ENCODE measurements at places on chromosomes 12 and 14.

DNA sequence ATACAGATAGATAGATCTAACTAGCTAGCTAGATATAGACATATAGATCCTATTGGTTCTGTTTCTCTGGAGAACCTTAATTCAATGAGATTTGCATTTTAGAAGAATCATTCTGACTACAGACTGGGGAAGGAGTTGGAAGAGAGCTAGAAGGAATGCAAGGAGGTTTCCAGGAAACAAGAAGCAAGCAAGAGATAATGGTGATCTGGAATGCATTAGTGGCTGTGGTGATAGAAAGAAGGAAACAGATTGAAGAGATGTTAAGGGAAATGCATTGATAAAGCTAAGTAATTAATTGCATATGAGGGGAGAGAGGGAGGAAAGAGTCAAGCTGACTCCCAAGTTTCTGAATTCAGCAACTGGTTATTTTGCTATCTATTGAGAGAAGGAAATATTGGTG, 42.7 kb downstream of the DBX2 start:
- DNase-seq, result no peak

DNA sequence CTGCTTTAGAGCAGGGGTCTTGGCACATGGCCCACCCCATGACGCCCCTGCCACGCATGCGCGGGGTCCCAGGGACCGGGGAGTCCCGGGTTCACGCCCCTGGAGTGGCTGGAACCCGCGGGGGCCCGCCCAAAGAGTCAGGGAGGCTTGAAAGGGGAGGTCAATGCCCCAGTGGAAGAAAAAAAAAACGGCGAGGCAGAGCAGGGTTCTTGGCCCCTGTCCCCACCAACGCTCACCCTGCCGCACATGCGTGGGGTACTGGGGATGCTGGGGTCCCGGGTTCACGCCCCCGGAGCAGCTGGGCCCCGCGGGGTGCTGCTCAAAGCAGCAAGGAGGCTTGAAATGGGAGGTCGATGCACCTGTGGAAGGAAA, 319.1 kb downstream of the ALG10 start:
- no peak for DNase-seq

- peak; percentile 9 for DNase-seq
These were observed 648 bp downstream of the CHD4 start for GRCh38 chr12:6606331-6607131.

GRCh38 chr12:118880720-118881493, 100.4 kb upstream of the SRRM4 start:
- no peak for DNase-seq

GRCh38 chr12:31687101-31687527, 27.6 kb downstream of the ETFBKMT start:
- no peak for DNase-seq

DNA sequence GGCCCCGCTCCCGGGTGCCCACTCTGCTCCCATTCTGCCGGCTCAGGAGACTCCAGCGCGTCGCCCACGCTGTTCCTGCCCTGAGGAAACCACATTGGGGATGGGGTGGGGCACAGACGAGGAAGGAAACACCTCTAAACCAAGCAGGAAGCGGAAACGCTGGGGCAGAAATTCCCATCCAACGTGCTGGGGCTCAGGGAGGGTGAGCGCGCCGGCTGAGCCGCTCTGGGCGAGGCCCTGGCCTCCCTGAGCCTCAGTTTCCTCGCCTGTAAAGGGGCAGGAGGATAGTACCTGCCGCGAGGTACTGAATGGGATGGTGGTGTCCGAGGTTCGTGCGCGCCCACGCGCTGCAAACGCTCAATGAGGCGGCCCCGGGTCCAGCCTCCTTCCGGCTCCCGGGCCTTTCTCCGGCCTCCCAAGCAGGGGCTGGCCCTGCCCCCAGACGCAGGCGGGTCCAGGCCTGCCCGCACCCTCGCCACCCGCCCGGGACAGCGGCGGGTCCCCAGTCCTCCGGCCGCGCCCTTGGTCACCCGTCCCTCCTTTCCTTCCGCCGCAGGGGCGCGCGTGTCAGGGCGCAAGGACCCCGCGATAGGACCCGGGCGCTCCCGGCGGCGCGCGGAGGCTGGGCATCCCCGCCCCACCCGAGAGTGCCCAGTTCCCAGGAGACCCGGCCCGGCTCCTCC, 673 bp downstream of the BEGAIN start:
- DNase-seq, result no peak

GRCh38 chr12:126949558-126949957, 1317.4 kb upstream of the TMEM132C start:
- no peak for DNase-seq

DNA sequence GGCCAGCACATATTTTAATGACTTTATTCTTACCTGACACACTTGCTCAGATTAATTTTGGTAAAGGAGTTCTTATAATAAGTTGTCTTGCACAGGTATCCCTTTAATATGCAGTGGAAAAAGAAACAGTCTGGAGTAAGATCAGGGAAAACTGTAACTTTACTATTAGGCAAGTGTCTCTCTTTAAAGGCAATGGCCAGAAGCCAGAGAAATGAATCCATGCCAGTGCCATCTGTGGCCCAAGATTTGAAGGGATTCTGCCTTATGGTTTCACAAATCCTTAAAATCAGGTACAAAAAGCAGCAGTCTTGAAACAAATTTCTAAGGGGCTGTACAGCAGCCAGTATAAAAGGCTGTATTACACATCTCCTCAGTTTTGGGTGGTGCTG, 22.4 kb downstream of the NFYB start:
- DNase-seq, result no peak

DNA sequence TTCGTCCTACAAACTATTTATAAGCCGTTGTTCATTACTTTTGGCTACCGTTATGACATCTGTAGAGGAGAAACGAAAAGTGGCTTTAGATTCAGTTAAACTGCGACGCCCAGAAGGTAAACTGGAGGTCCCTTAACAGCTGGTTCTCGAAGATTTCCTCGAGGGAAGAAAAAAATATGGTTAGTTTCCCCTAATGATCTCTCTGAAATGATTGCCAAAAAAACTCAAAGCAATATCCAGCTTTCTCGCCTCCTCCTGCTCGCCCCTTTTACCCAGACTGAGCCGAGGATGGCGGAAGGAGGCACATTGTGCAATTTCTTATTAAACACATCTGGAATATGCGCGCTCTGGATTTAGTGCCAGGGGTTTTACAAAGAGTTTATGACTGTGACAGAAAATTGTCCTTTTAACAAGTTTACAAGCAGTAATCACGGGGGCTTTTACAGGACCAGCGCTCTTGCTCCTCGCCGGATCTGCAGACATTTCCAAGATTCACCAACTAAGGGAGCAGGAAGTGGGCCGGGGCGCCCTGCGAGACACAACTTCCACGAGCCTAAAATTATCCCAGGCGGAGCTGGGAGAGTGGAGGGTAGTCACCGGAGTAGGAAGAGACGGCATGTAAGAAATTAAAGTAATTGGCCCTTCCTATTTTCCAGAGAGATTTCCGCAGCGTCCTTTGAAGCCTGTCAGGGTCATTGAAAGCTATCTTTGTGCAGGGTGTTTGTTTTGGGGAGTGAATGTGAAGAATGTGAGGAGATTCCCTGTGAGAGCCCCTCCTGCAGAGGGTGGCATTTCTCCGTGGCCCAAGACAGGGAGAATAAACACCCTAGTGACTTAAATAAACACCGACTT, 5.6 kb downstream of the SIX1 start:
- DNase-seq, result no peak

- no peak for DNase-seq
These were observed 129.4 kb upstream of the SRRM4 start for GRCh38 chr12:118851891-118852290.

GRCh38 chr12:157644-158043, 56.3 kb downstream of the SLC6A12 start:
- no peak for DNase-seq

DNA sequence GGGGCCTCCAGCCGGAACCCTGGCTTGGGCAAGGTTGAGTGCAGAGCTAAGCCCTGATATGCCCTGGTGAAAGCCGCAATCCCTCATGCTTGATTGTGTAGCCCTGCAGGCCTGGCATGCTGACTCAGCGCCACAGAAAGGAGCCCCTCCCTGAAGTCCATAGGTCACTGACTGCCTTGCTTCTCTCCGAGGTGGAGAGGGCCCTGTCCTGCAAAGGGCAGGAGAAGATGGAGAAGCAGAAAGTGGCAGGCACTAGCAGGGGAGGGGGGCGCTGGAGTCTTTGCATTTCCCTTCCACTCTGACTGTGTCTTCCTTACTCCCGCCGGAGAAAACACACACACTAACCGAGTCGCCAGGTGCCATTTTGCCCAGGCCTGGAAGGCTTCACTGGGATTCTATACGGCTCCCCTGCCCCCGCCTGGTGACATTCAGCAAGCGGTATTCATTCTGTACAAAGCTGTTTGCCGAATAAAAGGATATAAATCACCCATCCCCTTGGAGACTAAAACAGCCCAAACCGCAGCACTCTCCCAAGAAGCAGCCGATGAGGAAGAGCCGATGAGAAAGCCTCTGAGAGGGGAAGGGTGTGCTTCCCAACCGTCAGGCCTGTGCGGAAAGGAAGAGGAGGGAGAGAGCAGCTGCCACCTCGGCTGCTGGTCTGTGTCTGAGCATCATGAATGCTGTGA, 69.8 kb downstream of the SLC6A12 start:
- DNase-seq, result no peak

DNA sequence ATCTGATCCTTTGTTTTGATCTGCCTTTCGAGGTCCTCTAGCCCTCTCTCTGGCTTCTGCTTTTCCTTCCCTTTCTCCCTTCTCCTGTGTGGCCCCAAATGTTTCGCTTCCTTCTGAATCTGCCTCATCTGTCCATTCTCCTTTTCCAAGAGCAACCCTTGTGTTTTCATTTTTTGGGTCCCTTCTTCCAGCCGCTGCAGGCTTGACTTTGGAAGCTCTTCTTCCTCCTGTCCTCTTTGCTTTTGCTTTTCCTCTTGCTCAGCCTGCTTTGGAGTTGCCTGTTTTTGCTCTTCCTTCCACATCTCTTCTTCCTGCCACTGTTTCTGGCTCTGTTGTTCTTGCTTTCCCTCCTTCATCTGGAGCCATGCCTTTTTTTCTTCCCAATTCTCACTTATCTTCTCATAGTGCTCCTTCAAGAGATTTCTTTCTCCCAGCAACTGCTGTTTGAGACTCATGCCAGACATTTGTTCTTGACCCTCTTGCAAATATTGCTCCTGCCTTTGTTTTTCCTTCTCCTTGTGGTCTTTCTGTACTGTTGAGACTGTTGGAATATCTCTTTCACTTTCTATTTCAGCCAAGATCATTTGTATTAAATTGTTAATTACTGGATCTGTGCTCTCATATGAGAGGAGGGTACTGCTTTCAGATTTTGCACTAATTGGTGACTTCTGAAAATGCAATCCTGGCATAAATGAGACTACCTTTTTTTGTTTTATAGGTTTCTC, 42.4 kb downstream of the FAM186A start:
- no peak for DNase-seq

GRCh38 chr12:37720846-37721245, 595.7 kb upstream of the ALG10B start:
- DNase-seq, result no peak

DNA sequence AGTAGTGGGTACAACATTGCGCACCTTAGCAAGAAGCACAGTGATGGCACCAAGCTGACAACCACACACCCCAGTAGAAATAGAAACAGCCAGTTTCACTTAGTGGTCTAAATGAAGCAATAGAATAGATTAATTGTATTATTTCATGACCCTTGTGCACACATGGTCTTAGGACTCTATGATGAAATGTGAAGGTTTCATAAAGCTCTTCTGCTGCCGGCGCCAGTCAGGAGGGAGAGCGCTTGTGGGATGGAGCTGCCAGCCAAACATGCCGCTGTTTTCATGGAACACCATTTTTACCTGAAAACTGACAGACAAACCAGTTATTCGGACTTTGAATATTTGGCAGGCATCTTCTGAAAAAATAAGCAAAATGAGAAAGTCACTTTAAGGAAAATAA, 100.0 kb downstream of the PPP2R5C start:
- DNase-seq, result no peak

DNA sequence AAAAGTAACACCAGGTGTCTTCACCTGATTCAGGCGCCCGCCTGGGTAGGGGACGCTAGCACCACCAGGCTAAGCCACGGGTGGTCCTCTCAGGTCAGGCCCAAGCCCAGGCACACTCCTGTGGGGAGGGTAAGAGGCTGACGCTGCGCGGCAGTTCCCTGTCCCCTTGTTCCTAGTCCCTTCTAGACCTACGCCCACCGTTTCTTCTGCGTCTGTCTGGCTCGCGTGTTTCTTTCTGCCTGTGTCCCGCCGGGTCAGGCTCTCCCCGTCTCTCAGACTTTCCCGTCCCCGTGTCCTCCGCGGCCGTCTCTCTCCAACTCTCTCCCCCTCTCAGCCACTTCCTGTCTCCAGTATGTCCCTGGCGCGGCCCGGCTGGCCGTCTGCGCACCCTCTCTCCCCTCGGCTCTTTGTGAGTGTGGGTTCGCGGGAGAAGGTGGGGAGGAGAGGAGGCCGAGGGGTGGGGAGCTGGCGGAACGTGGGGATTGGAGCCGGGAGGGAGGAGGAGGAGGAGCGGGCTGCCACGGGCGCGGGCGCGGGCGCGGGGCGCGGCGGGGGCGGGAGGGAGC, 3.1 kb upstream of the TNS2 start:
- DNase-seq, result no peak

DNA sequence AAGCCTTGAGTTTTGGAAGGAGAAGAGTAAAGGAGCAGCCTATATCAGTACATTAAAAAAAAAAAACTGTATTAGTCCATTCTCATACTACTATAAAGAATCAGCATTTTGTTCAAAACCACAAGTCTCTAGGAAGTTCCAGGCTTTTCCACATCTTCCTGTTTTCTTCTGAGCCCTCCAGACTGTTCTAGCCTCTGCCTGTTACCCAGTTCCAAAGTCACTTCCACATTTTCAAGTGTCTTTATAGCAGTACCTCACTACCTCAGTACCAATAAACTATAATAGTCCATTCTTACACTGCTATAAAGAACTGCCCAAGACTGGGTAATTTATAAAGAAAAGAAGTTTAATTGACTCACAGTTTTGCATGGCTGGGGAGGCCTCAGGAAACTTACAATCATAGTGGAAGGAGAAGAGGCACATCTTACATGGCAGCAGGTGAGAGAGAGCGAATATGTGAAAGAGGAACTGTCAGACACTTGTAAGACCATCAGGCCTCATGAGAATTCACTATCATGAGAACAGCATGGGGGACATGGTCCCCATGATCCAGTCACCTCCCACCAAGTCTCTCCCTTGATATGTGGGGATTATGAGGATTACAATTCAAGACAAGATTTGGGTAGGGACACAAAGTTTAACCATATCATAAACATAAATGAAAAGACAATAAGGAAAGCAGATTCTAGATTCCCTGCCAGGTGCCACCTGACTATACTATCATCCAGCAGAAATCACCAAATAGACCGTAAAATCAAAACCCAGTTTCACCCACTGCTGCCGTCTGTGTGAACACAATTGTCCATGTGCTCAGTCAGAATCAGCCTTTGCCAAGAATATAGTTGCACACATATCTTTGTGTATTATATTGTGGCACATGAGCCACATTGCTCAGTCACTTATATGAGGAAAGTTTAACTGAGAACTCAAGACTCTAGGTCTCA, 27.8 kb downstream of the TOGARAM1 start:
- DNase-seq, result no peak

GRCh38 chr14:101705733-101706508, 55.6 kb upstream of the PPP2R5C start:
- DNase-seq, result no peak
